ENCODE measurements at places on chromosomes 13 and 19.
A peak's percentile ranks its signal among the peaks of the same experiment; 100 is the strongest.

DNA sequence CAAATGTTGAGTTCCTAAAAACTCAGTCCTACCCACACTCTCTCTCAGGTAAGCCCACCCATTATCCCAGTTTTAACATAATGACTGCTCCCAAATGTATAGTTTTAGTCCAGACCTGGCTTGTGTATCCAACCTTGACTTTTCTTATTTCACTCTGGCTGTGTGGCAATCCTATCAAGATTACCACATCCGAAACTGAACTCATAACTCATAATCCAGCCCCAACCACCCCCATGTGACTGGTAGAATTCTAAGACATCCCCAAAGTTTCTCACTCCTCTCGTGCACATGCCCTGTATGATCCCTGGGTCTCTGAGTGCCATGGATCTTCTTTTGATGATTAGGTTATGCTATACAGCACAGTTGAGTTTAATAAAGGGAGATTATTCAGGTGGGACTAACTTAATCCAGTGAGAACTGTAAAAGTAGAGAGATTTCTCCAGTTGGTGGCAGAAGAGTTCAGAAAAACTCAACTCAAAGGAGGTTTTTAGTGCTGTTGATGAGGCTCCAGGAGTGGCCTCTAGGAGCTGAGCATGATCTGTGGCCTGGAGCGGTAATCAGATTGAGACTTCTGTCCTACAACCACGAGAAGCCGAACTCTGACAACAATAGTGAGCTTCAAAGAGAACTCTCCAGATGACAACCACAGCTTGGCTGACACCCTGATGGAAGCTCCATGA, 413.4 kb downstream of the ZNF536 start:
- H3K4me3 ChIP-seq: no peak overlapping the region
- peaks cover 38% of the 10 kb centered on the region for H3K27me3 ChIP-seq
- no peak for DNase-seq
- no peaks in the 10 kb centered on the region for H3K4me1 ChIP-seq
- no peaks in the 10 kb centered on the region for H3K36me3 ChIP-seq
- no peak overlapping the region for H3K27ac ChIP-seq

DNA sequence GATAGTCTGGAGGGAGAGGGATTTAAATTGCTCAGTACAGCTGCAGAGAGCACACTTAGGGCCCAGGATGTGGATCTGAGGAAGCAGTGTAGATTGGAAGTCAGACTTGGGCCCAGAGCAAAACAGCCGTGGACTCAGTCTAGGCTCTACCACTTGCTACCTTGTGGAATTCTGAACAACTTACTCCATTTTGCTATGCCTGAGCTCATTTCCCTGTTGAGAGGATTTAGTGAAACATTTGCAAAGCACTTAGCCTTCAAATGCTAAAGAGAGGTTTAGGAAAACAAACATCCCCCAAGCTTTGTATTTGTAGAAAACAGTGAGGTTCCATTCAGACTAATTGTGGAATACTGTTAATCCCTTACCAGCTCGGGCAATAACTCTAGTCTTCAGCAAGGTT, 453.4 kb upstream of the ZNF507 start:
- no peak overlapping the region for H3K4me3 ChIP-seq
- no peak overlapping the region for H3K27ac ChIP-seq
- H3K36me3 ChIP-seq: no peaks in the 10 kb centered on the region
- DNase-seq: no peak
- no peaks in the 10 kb centered on the region for H3K27me3 ChIP-seq

DNA sequence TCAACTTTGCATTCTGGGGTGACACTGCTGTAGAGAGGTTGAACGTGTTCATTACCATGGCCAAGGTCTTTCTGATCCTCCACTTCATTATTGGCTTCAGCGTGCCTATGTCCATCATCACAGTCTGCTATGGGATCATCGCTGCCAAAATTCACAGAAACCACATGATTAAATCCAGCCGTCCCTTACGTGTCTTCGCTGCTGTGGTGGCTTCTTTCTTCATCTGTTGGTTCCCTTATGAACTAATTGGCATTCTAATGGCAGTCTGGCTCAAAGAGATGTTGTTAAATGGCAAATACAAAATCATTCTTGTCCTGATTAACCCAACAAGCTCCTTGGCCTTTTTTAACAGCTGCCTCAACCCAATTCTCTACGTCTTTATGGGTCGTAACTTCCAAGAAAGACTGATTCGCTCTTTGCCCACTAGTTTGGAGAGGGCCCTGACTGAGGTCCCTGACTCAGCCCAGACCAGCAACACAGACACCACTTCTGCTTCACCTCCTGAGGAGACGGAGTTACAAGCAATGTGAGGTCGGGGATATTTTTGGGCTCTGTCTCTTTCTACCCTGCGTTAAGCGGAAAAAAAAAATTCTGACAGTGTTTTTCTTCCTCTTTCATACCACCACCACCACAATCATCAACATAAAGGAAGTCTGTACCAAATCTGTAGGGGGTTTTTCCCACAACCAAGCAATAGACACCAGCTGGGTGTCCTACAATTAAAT, 29.5 kb downstream of the FPR3 start:
- no peaks in the 10 kb centered on the region for H3K4me1 ChIP-seq
- H3K27ac ChIP-seq: no peak overlapping the region
- H3K36me3 ChIP-seq: no peaks in the 10 kb centered on the region
- H3K4me3 ChIP-seq: no peak overlapping the region

GRCh38 chr13:91357613-91358386, 10.3 kb downstream of the MIR17HG start:
- H3K27ac ChIP-seq: peak overlapping the region; percentile 84
- peaks cover 22% of the 10 kb centered on the region for H3K36me3 ChIP-seq
- no peaks in the 10 kb centered on the region for H3K27me3 ChIP-seq
- DNase-seq: no peak

- no peak for DNase-seq
- H3K4me3 ChIP-seq: no peak overlapping the region
- H3K4me1 ChIP-seq: peaks cover 4% of the 10 kb centered on the region
- no peak overlapping the region for H3K27ac ChIP-seq
- no peaks in the 10 kb centered on the region for H3K27me3 ChIP-seq
Observed at GRCh38 chr19:38815059-38816001, 2.6 kb upstream of the LGALS4 start.

GRCh38 chr13:28843639-28844038, 23.5 kb downstream of the MTUS2 start:
- H3K36me3 ChIP-seq: no peaks in the 10 kb centered on the region
- H3K4me1 ChIP-seq: no peaks in the 10 kb centered on the region
- no peak for DNase-seq
- H3K4me3 ChIP-seq: no peak overlapping the region
- H3K27me3 ChIP-seq: peaks cover 6% of the 10 kb centered on the region

DNA sequence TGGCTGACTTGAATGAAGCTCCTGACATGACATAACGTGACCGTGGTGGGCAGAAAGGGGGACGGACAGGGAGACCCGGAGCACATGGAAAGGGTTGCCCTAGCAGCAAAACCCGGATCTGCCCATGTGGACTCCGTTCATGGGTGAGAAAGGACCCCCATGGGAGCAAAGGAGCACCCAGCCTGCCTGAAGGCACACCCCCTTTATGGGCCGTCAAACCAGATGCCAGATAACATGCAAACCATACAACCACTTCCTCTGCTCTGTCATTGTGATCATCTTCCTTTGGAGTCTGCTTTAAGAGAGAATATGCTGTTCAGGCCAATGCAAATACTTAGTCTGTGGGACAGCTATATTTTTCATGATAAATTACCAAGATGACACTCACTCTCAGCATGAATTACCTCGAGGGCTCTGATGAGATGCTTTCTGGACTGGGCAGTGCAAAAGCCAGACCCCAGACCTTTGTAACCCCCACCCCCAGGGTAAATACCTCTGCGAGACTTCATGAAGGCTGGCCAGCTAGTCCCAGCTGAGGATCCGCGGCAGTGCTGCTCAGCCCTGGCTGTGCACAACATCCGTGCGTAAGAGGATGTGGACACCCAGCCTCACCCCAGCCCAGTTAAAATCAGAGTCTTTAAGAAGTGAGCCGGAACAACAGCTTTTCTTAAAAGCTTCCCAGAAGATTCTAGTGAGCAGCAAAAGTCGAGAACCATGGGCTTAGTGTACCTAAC, 126.6 kb downstream of the USP12 start:
- no peak overlapping the region for H3K4me3 ChIP-seq
- peaks cover 11% of the 10 kb centered on the region for H3K27me3 ChIP-seq
- peak; percentile 4 for DNase-seq
- H3K4me1 ChIP-seq: peaks cover 5% of the 10 kb centered on the region
- H3K27ac ChIP-seq: peak overlapping the region; percentile 80
- no peaks in the 10 kb centered on the region for H3K36me3 ChIP-seq

- H3K27ac ChIP-seq: peak overlapping the region; percentile 55
- no peaks in the 10 kb centered on the region for H3K27me3 ChIP-seq
- H3K4me3 ChIP-seq: no peak overlapping the region
- H3K4me1 ChIP-seq: no peaks in the 10 kb centered on the region
- DNase-seq: no peak
Observed at GRCh38 chr19:7718668-7719067, 13.2 kb downstream of the CLEC4G start.

GRCh38 chr19:49497789-49498103, 1.5 kb downstream of the RPS11 start:
- peaks cover 91% of the 10 kb centered on the region for H3K36me3 ChIP-seq
- no peak for DNase-seq
- H3K27ac ChIP-seq: peak overlapping the region; percentile 100
- no peaks in the 10 kb centered on the region for H3K27me3 ChIP-seq

DNA sequence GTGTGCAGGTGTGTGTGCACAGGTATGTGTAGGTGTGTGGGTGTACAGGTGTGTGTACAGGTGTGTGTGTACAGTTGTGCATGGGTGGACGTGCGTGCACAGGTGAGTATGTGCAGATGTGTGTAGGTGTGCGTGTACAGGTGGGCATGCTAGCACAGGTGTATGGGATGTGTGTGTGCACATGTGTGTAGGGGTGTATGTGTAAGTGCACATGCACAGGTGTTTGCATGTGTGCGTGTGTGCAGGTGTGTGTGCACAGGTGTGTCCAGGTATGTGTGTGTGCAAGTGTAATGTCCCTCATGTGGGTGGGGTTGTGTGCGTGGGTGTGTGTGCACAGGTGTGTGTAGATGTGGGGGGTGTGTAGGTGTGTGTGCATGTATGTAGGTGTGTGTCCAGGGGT, 27.5 kb upstream of the TFDP1 start:
- H3K27me3 ChIP-seq: no peaks in the 10 kb centered on the region
- H3K4me3 ChIP-seq: no peak overlapping the region
- H3K4me1 ChIP-seq: peaks cover 3% of the 10 kb centered on the region
- no peak overlapping the region for H3K27ac ChIP-seq
- no peak for DNase-seq

DNA sequence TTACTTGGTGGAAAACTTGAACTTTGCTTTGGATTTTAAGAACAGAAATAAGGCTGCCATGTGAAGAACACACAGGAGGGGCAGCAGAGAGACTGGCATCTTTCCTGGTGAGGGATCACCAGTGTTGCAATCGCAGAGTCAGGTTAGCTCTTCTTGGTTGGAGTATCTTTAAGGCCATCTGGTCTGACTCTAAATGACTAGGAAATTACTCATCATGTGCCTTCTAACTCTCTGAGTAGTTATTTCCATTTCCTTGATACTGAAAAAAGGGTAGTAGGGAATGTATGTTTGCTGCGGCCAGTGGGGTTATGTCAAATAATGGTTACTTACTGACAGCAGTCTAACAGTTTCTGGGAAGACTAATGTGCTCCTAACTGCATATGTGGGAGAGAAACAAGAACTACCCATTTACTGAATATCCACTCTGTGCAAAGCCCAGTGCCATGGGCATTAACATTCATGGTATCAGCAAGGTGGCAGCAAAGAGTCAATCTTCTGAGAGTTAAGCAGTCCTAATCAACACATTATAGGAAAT, 122.1 kb downstream of the COG6 start:
- no peak overlapping the region for H3K4me3 ChIP-seq
- H3K27me3 ChIP-seq: no peaks in the 10 kb centered on the region
- H3K36me3 ChIP-seq: no peaks in the 10 kb centered on the region
- no peak overlapping the region for H3K27ac ChIP-seq
- DNase-seq: no peak
- peaks cover 7% of the 10 kb centered on the region for H3K4me1 ChIP-seq

- H3K36me3 ChIP-seq: peaks cover 2% of the 10 kb centered on the region
- H3K4me3 ChIP-seq: no peak overlapping the region
- H3K27ac ChIP-seq: no peak overlapping the region
- no peak for DNase-seq
Observed at GRCh38 chr19:17255150-17255621, 9.4 kb downstream of the USHBP1 start.

GRCh38 chr13:39099231-39099630, 61.0 kb downstream of the NHLRC3 start:
- H3K4me1 ChIP-seq: no peaks in the 10 kb centered on the region
- no peak overlapping the region for H3K4me3 ChIP-seq
- no peak for DNase-seq
- H3K27ac ChIP-seq: no peak overlapping the region

GRCh38 chr13:111952814-111953213, 114.1 kb upstream of the SOX1 start:
- H3K36me3 ChIP-seq: no peaks in the 10 kb centered on the region
- no peaks in the 10 kb centered on the region for H3K27me3 ChIP-seq
- H3K27ac ChIP-seq: no peak overlapping the region
- H3K4me3 ChIP-seq: no peak overlapping the region

GRCh38 chr13:23730251-23730650, 158.9 kb downstream of the MIPEP start:
- no peak overlapping the region for H3K27ac ChIP-seq
- no peak for DNase-seq
- peaks cover 4% of the 10 kb centered on the region for H3K36me3 ChIP-seq
- no peak overlapping the region for H3K4me3 ChIP-seq
- H3K4me1 ChIP-seq: no peaks in the 10 kb centered on the region

GRCh38 chr13:110137680-110138009, 169.3 kb downstream of the COL4A1 start:
- H3K4me1 ChIP-seq: peaks cover 7% of the 10 kb centered on the region
- peaks cover 31% of the 10 kb centered on the region for H3K27me3 ChIP-seq
- no peak overlapping the region for H3K27ac ChIP-seq
- DNase-seq: no peak
- H3K36me3 ChIP-seq: no peaks in the 10 kb centered on the region
